Stimulated activated CD4-positive, alpha-beta T cell treated with anti-CD3 and anti-CD28 coated beads, Interleukin-1b, Interleukin-23, amount 100 ng/mL, for 1 hour (primary cell): ENCODE measurements at places on chromosomes 4 and X.

GRCh38 chr4:2497931-2498330, 29.0 kb downstream of the RNF4 start:
- DNase-seq: no peak

DNA sequence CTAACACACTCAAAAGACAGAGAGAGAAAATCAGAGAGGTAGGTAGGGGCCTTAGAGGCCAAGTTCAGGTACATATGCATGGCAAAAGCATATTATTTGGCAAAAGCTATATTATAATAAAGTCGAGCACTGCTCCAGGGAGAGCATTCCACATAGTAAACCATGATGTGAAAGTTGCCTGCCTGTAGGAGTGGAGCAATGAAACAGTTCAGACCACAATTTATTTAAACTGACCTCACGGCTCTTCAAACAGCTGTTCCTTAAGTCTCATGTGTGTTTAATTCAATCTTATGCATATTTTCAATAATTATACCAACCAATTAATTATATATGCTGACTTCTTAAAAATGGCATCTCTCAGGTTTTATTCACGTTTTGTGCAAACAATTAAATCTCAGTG, 3.3 kb downstream of the RFC1 start:
- no peak for DNase-seq

DNA sequence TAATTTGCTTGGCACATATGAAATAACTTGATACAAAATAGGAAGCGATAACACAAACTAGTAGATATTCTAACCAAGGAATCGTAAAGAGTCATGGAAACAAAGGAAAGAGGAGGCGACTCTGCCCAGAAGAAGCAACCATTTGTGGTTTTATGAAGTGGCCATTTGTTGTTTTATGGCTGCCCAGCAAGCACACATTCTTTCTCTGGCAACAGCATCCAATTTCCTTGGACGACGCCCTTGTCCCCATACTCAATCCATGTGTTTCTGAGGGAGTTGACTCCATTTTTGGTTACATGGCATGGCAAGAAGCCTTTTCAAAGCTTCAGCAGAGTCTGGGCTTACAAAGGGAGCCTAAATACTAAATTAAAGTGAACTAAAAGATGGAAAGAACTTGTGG, 295.1 kb downstream of the INPP4B start:
- DNase-seq: no peak

- no peak for DNase-seq
Measured at GRCh38 chr4:53132132-53132891, 233.5 kb downstream of the SCFD2 start.

GRCh38 chrX:147322496-147322895, 508.0 kb upstream of the CXorf51A start:
- no peak for DNase-seq

GRCh38 chr4:108795733-108796132, 32.9 kb upstream of the ETNPPL start:
- no peak for DNase-seq

DNA sequence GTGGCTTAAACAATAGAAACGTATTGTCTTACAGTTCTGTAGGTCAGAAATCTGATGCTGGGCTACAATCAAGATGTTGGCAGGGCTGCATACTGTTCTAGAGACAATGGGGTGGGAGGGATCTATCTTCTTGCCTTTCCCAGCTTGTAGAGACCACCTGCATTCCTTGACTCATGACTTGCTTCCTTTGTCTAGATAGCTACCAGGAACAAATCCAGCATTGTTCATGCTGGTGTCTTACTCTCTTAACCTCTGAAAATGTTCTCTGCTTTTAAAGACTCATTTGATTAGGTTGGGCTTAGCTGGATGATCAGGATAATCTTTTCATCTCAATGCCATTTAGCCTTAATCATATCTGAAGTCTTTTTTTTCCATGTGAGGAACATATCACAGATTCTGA, 169.0 kb downstream of the ZNF330 start:
- DNase-seq: no peak

- no peak for DNase-seq
Measured at GRCh38 chr4:80062527-80062926, 10.5 kb downstream of the ANTXR2 start.

DNA sequence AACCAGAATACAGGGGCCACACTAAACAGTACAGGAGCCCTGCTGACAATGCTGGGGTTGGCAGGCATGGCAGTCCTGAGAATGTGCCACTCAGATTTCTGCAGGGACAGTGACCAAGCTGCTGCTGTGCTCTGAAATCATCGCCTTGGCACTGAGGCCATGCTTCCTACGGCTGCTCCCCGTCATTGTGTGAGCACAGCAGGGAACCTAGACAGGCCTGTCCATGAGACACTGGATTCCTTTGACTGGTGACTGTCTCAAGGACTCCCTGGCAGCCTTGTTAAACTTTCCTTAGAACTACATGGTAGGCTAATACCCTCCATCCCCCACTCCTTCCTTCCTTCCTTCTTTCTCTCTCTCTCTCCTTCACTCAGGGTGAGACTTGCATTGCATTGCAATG, 111.4 kb downstream of the LUZP4 start:
- DNase-seq: no peak

DNA sequence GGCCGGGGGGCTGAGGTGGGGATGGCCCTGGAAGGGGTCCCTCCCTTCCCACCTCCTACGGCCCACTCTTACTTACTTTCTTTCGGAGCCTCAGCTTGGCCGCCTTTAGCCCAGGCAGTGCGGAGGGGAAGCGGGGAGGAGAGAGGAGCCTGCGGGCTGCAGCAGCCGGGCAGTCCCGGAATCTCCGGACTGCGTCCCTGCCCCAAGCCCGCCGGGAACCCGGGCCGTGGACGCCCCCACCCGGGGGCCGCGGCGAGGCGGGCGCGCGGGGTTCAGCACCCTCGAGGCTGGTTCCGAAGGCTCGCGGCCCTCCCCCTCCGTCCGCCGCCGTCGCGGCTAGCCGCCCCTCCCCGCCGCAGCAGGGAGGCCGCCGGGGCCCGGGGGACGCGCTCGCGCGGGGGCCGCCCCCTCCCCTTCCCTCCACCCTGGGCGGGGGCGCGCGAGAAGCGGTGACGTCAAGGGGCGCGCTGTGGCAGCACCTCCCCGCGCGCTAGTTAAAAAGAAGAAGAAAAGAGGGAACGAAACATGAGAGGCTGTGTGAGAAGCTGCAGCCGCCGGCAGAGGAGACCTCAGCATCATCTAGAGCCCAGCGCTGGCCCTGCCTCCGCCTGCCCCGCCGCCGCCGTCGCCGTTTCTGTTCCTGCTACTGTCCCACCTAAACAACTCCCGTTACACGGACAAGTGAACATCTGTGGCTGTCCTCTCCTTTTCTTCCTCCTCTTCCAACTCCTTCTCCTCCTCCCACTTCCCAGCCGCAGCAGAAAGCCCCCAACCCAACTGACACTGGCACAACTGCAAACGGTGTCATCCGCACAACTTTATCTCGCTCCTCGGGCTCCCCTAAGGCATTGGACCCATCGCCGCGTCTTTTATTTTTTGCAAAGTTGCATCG, at the start of gene HHIP:
Gene HHIP, plus strand, starts transcription at position 526 of the 892 bp plus-strand sequence. CDS start 520 bp downstream, outside the sequence.
- DNase-seq: no peak

GRCh38 chr4:145609481-145610427, 9.4 kb upstream of the MMAA start:
- no peak for DNase-seq

GRCh38 chrX:65034668-65035445, 58.6 kb upstream of the ZC4H2 start:
- peak; percentile 51 for DNase-seq

DNA sequence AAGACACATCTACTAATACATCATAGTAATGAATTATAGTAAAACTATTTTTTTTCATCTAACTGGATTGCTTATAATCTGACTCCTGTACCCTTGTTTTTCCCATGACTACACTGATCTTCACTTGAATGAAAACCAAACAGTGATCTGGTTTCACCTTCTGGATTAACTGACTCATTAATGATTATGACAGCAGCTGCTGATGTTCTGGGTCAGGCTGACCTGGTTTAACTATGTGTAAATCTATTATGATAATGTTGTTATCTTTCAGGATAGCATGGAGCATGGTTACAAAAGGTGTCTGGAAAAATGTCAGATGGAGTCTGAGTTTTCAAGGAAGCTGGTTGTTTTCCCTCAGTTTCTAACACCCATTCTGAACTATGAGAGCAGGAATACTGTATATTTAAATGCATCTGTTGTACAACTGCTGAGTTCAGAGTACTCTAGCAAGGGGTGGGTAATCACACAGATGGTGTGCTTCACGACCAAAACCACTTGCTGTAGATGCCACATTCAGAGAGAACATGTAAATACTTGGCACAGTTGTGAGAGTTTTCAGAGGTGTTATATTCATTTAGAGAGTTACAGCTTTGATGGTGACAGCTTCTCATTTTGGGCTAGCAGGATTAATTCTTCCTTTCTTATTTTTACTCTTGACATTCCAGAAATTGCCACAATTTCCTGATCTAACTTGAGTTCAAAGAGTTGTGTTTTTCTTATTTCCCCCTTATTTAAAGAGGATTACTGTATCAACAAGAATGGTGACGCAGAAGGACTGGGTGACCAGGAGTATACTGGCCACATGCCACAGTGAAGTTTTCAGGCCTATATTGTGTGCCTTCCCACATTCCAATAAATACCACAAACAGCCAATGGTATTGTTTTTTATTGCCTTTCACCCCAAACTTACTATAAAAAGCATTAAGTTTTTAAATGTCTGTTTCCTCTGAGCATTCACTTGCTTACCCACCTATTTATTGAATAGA, 249.7 kb upstream of the TET2 start:
- no peak for DNase-seq

DNA sequence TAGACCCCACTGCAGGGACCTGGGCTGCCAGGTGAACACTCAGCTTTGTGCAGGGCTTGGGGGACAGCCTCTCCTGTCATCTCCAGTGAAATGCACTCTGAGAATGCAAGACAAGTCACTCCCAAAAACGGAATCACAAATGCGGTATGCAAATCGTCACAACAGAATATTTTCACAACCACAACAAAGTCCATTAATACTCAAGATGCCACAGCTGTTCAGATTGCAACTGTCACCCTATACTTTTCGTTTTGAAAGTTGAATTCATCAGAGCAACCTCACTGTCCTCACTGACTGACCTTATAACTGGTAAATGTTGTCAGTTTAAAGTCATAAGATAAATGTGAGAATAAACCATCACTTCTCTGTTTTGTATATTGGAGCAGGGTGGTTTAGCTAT, 16.6 kb downstream of the JAKMIP1 start:
- DNase-seq: no peak

- DNase-seq: no peak
Measured at GRCh38 chr4:37685161-37685822, 884 bp downstream of the RELL1 start.

GRCh38 chrX:34341258-34341657, 209.1 kb upstream of the FAM47A start:
- no peak for DNase-seq

GRCh38 chr4:26931966-26932365, 71.3 kb downstream of the STIM2 start:
- DNase-seq: no peak

- DNase-seq: no peak
Measured at GRCh38 chrX:111411557-111411956, 435 bp downstream of the DCX start.

GRCh38 chrX:10882484-10882883, 228.6 kb upstream of the HCCS start:
- no peak for DNase-seq

DNA sequence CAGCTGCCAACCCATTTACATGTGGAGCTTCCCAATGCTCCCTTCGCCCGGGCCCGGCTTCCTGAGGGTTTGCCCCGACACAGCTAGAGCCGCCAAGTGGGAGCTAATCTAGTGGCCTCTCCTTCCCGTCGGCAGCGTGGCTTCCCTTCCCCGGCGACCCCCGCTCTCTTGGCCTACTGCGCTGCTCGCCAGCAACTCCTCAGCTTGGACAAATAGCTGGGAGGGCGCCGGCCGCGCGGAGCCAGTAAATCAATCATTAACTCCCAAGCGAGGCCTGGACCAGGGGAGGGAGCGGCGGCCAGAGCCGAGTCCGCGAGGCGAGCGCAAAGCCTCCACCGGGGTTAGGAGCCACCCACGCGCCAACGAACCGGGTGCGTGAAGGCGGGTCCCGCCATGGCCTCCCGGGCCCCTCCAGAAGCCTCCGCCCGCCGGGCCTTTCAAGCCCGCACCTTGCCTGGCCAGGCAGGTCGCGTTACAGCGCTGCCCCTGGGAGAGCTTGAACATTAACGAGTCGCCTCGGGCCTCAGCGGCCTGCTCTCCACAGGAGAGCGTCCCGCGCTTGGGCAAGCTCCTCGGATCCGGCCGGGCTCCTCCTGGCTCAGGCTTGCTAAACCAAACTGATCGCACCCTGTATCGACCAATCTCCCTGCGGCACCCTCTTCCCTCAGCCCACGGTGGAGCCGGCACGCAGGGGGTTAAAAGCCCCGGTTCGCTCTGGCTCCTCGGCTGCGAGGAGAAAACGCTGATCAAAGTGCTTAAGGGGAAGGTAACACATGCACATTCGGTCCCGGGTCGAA, 10.6 kb upstream of the BCOR start:
- no peak for DNase-seq

GRCh38 chr4:533318-534100, 34.5 kb downstream of the PIGG start:
- no peak for DNase-seq

GRCh38 chr4:139629436-139630125, 36.0 kb upstream of the MGST2 start:
- no peak for DNase-seq

DNA sequence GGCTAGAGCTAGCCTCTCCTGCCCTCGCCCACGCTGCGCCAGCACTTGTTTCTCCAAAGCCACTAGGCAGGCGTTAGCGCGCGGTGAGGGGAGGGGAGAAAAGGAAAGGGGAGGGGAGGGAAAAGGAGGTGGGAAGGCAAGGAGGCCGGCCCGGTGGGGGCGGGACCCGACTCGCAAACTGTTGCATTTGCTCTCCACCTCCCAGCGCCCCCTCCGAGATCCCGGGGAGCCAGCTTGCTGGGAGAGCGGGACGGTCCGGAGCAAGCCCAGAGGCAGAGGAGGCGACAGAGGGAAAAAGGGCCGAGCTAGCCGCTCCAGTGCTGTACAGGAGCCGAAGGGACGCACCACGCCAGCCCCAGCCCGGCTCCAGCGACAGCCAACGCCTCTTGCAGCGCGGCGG, at the start of gene AR:
Gene AR, plus strand, starts transcription at position 204 of the 400 bp plus-strand sequence. CDS start 1,126 bp downstream, outside the sequence.
- no peak for DNase-seq

GRCh38 chr4:17065821-17066220, 167.4 kb upstream of the LDB2 start:
- no peak for DNase-seq

DNA sequence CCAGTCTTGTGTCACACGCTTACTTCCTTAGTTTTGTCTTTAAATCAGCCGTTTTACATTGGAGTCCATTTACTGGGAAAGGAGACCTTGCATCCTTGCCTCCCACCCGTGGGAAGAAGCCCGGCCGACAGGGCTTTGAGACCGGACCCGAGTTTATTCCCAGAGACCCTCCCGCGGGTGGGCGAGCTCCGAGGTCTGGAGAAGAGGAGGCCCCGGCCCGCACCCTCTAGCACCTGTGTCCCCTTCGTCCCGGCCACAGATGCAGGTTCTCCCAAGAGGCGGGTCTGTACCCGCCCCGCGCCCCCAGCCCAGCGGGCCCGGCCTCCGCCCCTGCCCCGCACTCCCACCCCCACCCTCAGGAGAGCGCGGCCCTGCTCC, 3.8 kb upstream of the SLC26A1 start:
- DNase-seq: no peak
